ENCODE measurements at places on chromosomes 5 and 9. TPM values are rescaled to one million over a fixed set of nuclear protein-coding genes. Genes with fewer than 3 reads are reported as not detected.

DNA sequence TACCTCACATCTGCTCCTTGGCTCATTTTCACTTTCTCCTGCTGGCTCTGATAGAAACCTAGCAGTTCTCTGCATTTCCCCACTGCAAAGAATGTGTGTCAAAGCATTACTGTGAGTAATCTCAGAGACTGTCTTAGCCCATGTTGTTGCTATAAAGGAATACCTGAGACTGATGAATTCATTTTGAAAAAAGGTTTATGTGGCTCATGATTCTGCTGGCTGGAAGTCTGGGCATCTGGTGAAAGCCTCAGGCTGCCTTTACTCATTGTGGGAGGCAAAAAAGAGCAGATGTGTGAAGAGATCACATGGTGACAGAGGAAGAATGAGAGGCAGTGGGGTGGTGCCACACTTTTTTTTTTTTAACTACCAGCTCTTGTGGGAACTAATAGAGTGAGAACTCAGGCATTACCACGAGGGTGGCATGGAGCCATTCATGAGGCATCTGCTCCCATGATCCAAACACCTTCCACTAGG is 191.6 kb upstream of the CTNND2 start:
- no peaks in the 10 kb centered on the region for H3K36me3 ChIP-seq
- H3K27me3 ChIP-seq: no peaks in the 10 kb centered on the region
- H3K27ac ChIP-seq: no peak overlapping the region
- no peak overlapping the region for H3K4me3 ChIP-seq
- DNase-seq: no peak

DNA sequence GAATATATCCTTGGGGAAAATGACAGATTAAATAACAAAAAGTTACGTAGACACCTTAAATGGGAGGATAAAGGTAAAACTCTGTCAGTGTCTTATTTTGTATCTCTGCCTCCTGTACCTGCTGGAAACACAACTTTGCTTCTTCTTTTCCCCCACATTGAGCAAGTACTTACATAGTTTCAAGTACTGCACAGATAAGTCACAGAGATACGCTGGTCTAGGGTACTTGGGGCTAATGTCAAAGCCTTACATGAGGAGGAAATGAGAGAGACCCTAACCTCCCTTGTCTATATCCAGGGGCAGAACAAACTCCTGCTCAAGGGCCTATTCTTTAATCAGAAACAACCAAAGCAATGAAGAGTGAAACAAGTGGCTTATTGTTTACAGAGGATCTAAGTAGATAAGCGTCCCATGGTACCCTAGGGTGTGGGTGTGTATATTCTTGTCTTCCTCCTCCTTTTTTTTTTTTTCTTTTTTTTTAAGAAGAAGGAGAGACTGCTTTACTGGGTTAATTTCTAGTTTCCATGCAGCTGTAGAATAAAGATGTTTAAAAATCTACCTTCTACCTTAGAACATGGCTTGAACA is 43.1 kb downstream of the ELL2 start:
- peaks cover 17% of the 10 kb centered on the region for H3K4me1 ChIP-seq
- no peak overlapping the region for H3K4me3 ChIP-seq
- no peaks in the 10 kb centered on the region for H3K36me3 ChIP-seq
- no peak overlapping the region for H3K27ac ChIP-seq
- no peak for DNase-seq
- H3K27me3 ChIP-seq: no peaks in the 10 kb centered on the region

- no peaks in the 10 kb centered on the region for H3K27me3 ChIP-seq
- H3K27ac ChIP-seq: no peak overlapping the region
These were observed 36.9 kb upstream of the ANKRD55 start for GRCh38 chr5:56270058-56270457.

- no peaks in the 10 kb centered on the region for H3K4me1 ChIP-seq
- no peak overlapping the region for H3K27ac ChIP-seq
- no peaks in the 10 kb centered on the region for H3K27me3 ChIP-seq
- no peak overlapping the region for H3K4me3 ChIP-seq
- no peaks in the 10 kb centered on the region for H3K36me3 ChIP-seq
These were observed 428.3 kb upstream of the CDH6 start for GRCh38 chr5:30765227-30765626.

Gene IL5
- not detected for total RNA-seq

All from upper lobe of right lung (tissue), 1 donor.